ENCODE measurements at places on chromosomes 5 and 9.
A peak's percentile ranks its signal among the peaks of the same experiment; 100 is the strongest.

DNA sequence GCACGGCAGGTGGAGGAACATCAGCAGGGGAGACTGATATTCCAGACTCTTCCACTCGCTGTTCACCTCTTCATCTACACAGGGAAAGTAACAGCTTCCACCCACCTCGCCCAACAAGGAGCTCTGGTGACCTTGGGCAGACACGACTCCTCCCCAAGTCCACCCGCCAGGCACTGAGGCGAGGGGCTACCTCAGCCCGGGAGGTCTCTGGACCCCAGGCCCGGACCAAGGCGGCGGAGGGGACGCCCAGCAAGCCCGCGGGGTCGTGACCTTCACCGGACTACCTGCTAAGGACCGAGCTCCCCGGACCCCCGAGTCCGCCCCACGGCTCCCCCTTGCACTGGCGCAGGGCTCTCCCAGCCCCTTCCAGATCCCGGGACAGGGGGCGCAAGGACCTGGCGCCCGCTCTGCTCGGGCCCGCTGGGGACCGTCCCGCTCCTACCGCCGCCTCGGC is 70.2 kb upstream of the LPCAT1 start:
- no peak for DNase-seq

DNA sequence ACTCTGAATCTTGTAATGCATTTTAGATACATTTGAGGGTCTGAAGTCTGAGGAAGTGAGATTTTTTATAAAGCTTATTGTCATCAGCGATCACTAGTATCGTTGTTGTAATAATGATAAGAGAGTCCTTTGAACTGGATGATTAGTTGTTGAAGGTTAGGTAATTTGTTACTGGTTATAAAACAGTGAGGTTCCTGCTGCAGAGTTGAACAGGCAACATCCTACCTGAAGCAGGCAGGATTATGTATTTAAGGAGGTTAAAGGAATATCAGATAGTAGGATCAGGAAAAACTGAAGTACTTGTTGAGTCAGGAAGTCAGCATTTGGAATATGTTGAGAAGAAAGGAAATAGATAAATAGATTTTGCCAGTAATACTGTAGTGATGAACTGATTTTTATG is 106.7 kb downstream of the VPS13A start:
- no peak for DNase-seq

- DNase-seq: no peak
Observed at GRCh38 chr5:179619776-179620175, 3.7 kb downstream of the HNRNPH1 start.

DNA sequence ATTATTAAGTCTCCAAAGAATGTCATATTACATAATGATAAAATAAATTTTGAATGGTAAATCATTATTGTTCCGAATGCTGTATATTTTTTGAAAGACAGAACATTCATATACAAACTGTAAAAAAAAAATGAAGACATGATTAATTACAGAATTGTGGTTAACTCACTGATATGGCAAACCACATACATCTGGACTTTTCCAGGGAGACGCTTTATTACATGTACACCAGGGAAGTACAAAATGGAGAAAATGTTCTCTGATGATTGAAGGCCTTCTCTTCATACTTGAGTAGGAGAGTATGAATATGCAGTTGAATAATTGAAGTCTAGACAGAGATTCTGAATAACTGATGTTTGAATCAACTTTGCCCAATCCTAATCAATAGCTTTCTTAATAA is 1886.9 kb downstream of the EFNA5 start:
- no peak for DNase-seq

DNA sequence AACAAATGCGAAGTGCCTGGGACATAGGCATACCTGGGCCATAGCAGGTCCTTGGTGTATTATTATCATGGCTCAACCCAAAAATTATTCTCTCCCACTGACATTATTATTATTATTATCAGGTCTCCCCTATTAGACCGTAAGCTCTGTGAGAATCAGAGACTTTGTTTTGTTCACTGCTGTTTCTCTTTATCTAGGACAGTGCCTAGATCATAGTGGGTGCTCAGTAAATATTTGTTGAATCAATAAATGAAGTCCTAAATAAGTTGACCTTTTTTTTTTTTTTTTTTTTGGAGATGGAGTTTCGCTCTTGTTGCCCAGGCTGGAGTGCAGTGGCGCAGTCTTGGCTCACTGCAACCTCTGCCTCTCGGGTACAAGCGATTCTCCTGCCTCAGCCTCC is 4.9 kb upstream of the TMEFF1 start:
- DNase-seq: no peak

- no peak for DNase-seq
Observed at GRCh38 chr5:67249590-67249895, 52.9 kb upstream of the CD180 start.

DNA sequence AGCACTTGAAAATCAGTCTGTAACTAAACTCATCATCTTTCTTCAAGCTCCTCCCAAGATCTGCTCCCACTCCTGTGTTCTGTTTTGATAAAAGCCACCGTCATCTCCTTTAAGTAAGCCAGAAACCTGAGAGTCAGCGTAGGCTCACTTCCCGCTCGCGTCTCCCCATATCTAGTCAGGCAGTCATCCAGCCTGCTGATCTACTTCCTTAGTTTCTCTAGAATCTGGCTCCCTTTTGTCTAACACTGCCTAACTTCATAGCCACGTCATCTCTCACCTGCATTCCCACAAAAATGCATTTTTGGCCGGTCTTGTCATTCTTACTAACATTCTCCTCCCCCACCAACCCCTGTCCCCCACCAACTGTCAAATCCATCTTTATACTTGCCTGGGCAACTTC is 3.0 kb upstream of the TJP2 start:
- no peak for DNase-seq

- no peak for DNase-seq
Observed at GRCh38 chr9:70478963-70479641, 64.6 kb upstream of the KLF9 start.

- DNase-seq: peak; percentile 76
Observed at GRCh38 chr5:7815892-7816534, 34.9 kb downstream of the CFAP90 start.

DNA sequence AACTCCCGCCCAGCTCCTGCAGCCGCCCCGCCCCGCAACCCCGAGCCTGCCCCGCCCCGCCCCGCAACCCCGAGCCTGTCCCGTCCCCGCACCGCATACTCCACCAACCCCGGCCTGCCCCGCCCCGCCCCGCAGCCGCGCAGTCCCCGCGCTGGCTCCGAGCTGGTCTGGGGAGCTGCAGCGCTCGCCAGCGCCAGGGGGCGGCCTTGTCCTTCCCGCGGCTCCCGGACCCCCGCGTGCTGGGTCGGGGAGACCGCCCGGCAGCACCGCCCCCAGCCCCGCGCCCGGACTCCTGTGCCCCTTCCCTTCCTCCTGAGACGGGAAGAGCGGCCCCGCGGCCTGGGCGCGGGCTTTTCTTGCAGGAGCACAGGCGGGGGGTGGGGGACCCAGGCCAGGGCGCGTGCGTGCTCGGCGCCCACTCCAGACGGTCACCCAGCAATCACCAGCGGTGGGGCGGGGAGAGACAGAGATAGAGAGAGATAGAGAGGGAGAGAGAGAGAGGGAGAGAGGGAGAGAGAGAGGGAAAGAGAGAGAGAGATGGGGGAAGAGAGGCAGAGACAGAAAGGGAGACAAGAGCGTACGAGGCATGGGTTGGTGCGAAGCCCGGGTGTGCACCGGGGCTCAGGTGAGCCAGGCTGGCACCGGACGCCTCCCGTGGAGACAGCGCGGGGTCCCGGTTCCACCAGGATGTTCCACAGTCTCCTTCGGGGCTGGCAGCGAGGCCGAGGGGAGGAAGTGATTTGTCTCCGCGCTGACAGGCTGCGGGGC is 14.7 kb upstream of the TMEM250 start:
- peak; percentile 50 for DNase-seq

GRCh38 chr5:37742111-37742510 is 97.7 kb downstream of the GDNF start:
- no peak for DNase-seq

- DNase-seq: no peak
Observed at GRCh38 chr5:111672099-111672498, 84.9 kb downstream of the NREP start.

GRCh38 chr5:76579166-76579937 is 43.9 kb downstream of the F2RL2 start:
- DNase-seq: no peak

GRCh38 chr5:118705959-118706667 is 282.2 kb downstream of the DTWD2 start:
- DNase-seq: no peak

GRCh38 chr9:70034271-70034711 is 9.4 kb upstream of the MAMDC2 start:
- no peak for DNase-seq

DNA sequence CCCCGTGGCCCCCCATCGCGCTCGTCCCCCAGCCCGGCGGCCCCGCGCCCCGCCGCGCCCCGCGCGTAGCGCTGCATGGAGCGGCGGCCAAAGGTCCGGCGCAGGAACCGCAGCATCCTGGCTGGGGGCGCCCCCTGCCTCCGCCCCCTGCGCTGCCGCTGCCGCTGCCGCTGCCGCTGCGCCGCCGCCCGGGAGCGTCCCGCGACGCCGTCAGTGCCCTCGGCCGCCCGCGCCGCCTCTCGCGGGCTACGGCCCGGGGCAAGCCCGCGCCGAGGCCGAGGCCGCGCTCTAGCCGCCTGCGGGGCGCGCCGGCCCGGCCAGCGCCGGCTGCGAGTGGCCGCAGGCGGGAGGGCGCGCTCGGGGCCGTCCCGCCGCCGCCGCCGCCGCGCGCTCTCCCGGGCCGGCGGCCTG is 523 bp downstream of the EPB41L4B start:
- DNase-seq: no peak

DNA sequence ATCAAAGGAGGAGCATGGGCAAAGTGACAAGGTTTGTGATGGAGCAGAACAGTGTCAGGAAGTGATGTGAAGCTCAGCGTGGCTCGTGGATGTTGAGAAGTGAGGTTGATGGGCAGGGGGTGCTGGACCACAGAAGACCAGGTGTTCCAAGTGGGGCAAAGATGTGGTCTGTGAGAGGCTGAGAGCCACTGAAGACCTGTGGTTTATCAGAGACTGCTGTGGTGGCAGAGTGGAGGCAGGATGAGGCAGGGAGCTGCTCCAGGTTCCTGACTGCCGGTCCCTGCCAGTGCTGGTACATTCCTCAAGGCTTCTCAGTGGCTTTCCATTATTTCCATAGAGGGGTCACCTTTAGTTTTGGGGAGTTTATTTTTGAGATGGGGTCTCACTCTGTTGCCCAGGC is 19.1 kb downstream of the PALM2AKAP2 start:
- no peak for DNase-seq

GRCh38 chr5:179927824-179928223 is 20.1 kb upstream of the TBC1D9B start:
- DNase-seq: no peak
